Stimulated activated CD4-positive, alpha-beta T cell treated with anti-CD3 and anti-CD28 coated beads, TNF-alpha, amount 100 ng/mL, for 4 hours (primary cell): ENCODE measurements at places on chromosomes 1 and 21.

DNA sequence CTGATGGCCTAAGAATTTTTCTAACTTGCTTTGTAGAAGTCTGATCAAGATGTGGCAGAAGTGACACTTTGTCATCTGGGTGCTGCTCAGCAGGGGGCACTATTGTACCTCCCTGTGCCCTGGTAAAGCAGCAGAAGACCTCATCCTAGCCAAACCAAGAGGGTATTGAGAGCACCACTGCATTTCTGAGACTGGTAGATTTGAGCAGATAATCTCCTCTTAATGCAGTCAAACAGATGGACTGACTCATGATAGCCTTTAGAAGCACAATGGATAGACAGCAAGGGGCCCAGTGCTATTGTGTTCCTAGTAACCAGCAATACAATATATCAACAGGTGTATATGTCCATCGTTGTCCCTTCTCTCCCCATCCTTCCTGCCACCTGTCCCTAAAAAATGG is 5.7 kb downstream of the TPM3 start:
- DNase-seq, result peak; percentile 45

DNA sequence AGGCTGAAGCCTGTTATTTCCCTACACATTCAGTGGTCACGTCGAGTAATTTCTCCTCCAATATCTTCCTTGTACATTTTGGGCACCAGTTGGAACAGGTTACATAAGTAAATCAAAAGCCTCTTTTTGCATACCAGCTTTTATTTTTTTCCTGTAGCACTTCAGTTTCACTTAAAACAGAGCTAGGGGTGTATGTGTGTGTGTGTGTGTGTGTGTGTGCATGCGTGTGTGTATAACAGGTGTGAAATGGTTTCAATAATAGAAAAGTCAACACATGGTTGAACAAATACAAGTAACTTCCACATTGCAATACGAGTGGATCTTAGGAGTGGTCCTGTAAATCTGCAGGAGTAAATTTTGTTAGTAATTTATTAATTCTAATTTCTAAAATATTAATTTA is 3.0 kb upstream of the MAN1A2 start:
- DNase-seq, result no peak

DNA sequence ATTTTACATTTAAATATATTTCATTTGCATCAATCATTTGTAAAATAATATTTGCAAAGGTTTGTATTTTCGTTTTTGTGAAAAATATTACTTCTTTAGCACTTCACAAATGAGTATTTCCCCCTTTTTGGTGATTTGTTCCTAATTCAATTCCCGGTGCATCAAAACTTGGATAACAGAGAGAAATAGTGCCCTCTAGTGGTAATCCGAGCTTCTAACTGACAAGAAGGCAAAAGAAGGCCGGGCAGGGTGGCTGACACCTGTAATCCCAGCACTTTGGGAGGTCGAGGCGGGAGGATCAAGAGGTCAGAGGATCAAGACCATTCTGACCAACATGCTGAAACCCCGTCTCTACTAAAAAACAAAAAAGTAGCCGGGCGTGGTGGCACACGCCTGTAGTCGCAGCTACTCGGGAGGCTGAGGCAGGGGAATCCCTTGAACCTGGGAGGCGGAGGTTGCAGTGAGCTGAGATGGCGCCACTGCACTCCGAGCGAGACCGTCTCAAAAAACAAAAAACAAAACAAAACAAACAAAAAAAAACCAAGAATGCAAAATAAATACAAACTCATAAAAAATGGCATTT is 137.7 kb downstream of the COL11A1 start:
- no peak for DNase-seq

DNA sequence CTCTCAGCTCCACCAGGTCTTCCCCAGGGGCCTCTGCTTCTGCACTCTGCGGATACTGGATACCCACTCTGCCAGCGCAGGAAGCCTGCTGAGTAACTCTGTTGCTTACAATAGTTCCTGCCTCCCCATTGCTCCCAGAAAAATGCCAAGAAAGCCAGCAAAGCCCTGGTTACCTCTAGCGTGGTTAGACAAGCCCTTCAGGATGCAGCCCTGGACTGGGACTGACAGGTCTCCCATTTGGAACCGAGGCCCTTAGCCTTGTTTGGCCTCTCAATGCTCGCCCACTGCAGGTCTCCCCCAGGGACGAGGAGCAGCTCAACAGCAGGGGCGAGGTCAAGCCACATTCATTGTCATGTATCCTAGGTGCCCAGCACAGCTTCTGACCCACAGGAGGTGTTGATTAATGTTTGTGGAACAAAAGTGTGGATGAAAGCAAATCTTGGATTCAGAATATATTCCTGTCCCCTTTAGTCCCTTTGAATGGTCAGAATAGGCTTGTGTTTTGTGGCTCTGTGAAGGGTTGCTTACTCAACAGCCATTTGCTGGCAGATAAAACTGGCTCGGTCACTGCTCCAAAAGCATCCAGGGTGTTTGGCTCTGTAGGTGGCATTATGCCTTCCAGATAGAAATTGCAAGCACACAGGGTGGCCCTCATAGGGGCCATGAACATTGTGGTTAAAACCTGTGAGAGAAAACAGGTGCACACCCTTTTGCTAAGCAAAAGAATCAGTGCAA is 58.9 kb downstream of the C1orf198 start:
- DNase-seq, result no peak

- no peak for DNase-seq
These were observed 7.9 kb downstream of the KIF21B start for GRCh38 chr1:201015551-201016091.

GRCh38 chr1:156198831-156199349 is 5.0 kb downstream of the SLC25A44 start:
- no peak for DNase-seq

DNA sequence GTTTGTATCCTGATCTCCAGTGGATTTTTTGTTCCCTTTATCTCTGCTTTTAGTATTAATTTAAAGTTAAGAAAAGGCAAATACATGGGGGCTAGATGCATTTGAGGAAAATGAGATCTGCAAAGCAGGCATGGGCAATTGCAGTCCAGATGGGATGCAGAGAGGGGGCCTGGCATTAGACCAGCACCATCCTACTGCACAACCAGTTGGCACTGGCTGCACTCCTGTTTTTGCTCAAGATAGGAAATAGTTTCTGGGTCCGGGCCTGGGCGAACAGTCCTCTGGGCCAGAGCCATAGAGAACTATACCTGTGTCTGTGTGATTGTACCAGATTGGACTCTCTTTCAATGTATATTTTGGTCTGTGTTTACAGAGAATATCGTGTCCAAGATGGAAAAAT is 34.0 kb upstream of the LEPR start:
- no peak for DNase-seq

DNA sequence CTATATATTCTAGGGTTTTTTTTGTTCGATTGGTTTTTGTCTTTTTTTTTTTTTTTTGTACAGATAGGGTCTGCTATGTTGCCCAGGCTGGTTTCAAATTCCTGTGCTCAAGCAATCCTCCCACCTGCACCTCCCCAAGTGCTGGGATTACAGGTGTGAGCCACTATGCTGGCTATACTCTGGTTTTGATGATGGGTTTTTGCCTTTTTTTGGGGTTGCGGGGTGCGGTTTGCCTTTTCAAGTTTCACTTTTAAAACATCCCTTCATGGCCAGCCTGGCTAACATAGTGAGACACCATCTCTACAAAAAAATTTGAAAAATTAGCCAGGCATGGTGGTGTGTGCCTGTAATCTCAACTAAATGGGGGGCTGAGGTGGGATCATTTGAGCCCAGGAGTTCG is 10.0 kb downstream of the KDM5B start:
- DNase-seq, result no peak

DNA sequence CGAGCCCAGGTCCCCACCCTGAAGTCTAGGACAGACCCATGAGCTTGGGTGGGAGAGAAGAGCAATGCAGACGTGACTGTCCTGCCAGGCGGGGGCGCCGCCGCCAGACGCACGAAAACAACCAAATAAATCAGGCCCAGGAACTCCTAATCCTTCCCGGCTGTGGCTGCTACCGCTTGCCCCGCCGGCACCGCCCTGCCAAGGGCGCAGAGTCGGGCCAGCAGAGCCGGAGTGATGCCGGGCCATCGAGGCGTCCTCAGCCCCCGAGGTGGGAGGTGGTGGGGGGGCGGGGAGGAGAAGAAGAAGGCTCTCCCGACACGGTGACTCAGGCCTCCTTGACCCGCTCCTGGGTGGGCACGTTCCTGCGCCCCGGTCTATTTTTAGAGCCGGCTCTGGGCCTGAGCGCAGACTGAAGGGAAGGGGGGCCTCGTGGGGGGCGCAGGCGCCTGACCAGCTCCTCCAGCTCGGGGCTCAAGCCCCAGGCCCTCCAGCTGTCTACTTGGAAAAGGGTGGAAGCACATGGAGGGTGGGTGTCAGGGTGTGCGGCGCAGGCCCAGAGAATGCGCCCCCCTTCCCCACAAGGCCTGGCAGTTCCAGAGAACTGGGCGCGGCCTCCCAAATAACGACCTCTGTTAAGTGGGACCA is 10.7 kb upstream of the COL16A1 start:
- no peak for DNase-seq

DNA sequence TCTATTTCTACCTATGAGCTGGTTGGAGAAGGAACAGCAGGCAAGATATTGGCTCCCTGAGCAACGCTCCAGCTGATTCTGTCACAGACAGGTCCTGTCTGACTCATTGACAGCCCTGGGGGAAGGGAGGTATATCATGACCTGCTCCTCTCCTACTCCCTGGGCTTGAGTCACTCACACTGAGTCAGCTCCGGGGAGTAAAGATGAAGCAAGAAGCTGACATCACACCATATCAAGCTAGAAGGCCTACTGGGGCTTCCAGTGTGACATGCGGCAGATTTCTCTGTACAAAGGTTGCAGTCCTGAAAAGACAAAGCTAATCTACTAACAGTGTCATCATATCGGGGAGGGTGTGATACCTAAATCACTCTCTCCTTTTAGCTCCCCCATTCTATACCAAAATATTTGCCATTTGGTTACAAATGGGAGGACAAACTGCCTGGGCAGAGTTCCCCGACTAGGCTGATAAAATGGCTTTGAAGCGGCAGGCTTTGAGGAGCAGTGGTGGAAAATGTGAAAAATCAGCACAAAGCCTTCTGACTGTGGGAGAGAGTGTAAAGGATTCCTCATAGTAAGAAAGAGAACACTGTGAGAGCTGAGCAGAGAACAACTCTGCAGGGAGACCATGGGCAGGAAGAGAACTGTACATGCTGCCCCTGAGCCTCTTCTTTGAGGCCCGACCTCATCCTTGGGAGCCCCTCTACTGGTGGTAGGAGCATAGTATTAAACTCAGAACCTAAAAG is 15.5 kb downstream of the PI4KB start:
- peak; percentile 65 for DNase-seq

DNA sequence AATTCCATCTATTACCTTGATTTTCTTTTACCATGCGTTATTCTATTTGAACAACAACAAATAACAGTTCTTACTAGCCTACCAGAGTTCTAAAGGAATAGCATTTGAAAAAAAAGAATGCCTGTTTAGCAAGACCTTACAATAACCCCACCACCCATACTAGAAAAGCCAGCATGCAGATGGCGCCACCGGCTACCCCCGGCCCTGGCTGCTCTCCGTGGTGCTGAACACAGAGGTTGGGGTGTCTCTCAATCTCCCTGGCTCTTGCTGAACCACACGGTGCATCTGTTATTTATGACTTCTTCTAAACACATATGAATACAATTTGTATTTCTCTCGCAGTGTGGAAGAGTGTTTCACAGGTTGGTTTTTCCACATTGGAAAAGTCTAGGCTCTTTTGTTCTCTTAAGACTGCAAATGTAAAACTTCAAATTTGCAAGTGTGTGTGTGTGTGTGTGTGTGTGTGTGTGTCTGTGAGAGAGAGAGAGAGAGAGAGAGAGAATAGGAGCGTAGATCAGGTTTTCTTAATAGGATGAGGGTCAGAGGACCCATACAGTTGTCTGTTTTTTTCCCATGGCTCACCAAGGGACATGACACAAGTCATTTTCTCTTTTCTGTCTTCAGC is 13.6 kb downstream of the GRIK3 start:
- no peak for DNase-seq

DNA sequence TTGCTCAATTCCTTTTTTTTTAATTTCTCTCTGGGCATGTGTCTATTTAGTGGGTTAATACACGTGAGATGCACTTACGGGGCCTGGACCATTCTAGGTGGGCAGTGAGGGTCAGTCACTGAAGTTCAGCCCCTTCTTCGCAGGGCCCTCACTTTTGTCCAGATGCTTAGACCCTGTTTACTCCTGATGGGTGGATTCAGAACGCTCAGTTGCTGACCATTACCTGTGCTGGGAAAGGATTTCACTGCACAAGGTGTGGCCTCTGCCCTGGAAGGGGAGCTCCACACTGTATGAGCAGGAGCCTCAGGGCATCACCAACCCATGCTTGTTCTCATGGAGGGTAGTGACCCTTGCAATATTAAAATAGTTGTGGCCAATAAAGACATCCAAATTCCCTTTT is 4.5 kb downstream of the PRAMEF12 start:
- no peak for DNase-seq

- no peak for DNase-seq
These were observed 22.8 kb upstream of the SLC45A3 start for GRCh38 chr1:205703072-205703471.

DNA sequence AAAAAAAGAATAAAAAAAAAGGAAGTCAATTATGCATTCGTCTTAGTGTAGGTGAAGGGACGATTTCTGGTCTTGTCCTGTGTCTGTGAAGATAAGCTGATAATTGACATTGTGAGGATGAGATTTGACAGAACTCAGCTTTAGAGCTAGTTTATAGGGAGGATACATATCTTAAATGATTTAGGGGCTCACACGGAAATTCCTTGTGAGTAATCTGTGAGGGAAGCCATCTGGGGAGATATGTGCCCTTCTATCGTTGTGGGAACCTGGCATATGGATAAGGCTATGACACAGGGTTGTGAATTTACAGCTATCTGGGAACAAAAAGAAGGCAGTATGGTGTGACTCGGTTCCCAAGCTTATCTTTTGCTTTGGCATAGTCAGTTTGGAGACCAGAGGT is 71.1 kb downstream of the RABGAP1L start:
- no peak for DNase-seq

DNA sequence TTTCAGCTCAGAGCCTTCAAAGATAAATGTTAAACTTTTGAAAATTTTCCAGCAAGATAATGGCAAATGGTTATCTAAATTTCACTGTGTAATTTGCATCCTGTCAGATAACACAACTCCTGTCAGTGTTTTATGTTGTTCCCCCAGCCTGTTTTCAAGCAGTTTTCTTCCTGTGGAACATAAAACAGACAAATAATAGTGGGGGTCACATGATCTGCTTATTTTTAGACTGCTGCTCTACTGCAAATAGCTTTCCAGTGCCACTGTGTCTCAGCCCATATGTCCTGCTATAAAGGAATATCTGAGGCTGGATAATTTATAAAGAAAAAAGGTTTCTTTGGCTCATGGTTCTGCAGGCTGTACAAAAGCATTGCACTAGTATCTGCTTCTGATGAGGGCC is 32.2 kb downstream of the FMO3 start:
- no peak for DNase-seq

DNA sequence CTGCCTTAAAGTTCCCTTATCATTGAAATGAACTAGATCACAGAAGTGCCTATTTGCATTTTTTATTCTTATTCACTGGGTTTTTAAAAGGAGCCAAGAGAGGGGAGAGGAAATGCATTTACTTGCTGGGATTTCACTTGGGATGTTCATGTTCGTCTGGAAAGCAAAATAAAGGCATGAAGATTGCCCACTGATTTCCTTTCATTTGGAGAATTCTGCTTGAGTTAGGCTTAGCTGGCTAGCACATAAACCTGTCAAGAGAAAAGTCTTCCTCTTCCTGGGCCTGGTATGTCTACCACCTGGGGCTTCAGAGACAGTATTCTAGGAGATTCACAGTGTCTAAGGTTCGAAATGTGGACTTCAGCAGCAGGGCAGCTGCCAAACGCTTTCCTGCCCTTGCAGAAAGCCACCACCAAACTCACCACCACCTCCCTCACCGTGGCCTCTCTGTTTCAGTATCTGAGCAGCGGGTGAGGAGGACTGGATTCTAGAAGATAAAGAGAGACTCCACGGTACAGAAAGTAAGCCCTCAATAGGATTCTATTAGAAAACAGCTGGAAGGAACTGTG is 44.5 kb downstream of the HIVEP3 start:
- no peak for DNase-seq
